ENCODE measurements at places on chromosomes 16 and 17. TPM values are rescaled to one million over a fixed set of nuclear protein-coding genes. Genes with fewer than 3 reads are reported as not detected.

Gene IL34
- total RNA-seq: 1.6 TPM

Gene NDUFB10
- 233 TPM for total RNA-seq

Gene PRPSAP1
- 48.5 TPM for total RNA-seq

Gene AOC3
- 48.3 TPM for total RNA-seq

Gene ELMO3
- total RNA-seq: 3.9 TPM

Gene DBNDD1
- total RNA-seq: 4.1 TPM

Gene AOC2
- total RNA-seq: 0.81 TPM

Gene C1QL1
- total RNA-seq: 4.3 TPM

Gene RAB37
- total RNA-seq: 5.1 TPM

Gene SYCE1L
- total RNA-seq: 1.2 TPM

Gene CDH16
- total RNA-seq: not detected

Gene PHOSPHO1
- total RNA-seq: 0.92 TPM

Gene USB1
- total RNA-seq: 18.2 TPM

Gene TBX6
- total RNA-seq: 0.47 TPM

Gene OR1A2
- total RNA-seq: not detected

Gene GSG1L
- total RNA-seq: 1.0 TPM

All from gastroesophageal sphincter (tissue), 4 donors.